Activated naive CD4-positive, alpha-beta T cell treated with anti-CD3 and anti-CD28 coated beads, Interleukin-2, amount 50 U/mL, for 72 hours (primary cell): ENCODE measurements at places on chromosomes 5 and 9. TPM values are rescaled to one million over a fixed set of nuclear protein-coding genes. Genes with fewer than 3 reads are reported as not detected.

Gene AGXT2
- total RNA-seq = not detected

Gene CYLC2
- not detected for total RNA-seq

DNA sequence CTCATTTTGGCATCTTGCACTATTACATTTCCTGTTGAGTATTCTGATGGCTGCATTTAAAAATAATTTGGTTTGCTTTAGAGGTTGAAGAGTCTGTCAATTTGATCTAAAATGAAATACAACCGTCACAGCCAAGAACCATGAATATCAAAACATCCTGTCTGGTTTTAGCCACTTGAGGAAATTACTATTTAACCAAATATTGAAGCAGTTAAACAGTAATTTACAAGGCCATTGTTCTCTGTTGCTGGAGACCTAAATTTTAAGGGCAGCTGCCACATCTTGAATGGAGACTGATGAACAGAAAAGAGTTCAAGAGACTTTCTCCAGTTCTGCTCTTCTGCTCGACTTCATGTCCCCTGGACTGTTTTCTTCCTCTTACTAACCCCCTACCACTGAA, 549.4 kb downstream of the LRRC70 start:
- no peak for DNase-seq

- no peak for DNase-seq
These were observed 62.1 kb downstream of the CYSTM1 start for GRCh38 chr5:140236891-140237598.

- no peak for DNase-seq
These were observed 60.8 kb downstream of the MLLT3 start for GRCh38 chr9:20561531-20561930.

GRCh38 chr5:35038891-35039290, 8.9 kb downstream of the AGXT2 start:
- DNase-seq = no peak

DNA sequence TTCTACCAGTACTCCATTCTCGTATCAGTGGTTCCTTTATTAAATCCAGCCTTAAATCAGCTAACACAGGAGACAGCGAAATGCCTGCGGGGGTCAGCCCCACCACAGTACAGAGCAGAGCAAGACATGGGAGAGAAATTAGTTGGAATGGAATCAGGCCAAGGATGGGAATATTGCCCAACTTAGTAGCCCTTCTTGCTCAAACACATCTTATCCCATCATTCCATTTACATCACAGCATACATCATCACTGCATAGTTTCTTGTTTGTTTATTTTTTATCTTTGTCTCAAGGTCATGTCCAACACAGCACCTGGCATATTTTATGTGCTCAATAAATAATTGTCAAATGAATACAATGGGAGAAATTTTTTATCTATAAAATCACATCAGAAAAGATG, 34.3 kb upstream of the DAB2 start:
- DNase-seq = no peak

DNA sequence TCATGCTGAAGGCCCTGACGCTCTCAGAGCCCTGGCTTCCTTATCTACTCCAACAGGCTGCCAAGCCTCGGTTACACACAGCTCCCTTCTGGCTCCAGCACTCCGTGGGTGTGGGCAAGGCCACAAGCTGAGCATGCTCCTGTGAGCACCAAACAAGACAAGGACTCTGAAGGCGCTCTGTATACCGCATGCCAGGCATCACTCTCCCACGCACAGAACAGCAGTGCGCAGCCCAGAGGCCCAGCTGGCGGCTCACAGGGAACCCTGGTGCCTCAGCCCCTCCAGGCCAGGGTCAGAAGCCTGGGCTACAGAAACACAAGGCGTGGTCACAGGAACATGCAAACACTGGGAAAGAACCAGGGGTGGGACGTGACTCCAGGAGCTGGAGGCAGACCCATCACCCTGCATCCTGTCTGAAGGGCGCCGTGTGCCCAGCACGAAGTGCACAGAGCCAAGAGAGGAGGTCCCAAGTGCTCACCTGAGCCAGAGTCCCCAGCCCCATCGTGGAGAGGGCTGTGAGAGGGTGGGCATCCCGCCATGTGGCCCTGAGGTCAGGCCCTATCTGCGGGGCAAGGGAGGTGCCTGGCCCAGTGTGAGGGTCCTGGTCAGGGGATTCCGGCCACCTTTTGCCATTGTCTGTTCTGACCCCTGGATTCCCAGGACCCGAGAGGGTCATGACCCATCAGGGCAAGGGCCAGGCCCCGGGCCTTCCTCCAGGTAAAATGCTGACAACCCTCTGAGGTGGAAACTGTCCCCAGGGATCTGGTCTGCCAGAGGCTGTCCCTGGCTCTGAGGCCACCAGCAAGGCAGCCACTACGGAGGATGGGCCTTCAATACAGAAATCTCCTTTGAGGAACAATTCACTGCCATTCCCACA, 54.7 kb downstream of the COL23A1 start:
- no peak for DNase-seq

- DNase-seq = no peak
These were observed 757 bp downstream of the SAPCD2 start for GRCh38 chr9:137069508-137070091.

- no peak for DNase-seq
These were observed 4.0 kb downstream of the ST6GALNAC4 start for GRCh38 chr9:127912882-127913281.

DNA sequence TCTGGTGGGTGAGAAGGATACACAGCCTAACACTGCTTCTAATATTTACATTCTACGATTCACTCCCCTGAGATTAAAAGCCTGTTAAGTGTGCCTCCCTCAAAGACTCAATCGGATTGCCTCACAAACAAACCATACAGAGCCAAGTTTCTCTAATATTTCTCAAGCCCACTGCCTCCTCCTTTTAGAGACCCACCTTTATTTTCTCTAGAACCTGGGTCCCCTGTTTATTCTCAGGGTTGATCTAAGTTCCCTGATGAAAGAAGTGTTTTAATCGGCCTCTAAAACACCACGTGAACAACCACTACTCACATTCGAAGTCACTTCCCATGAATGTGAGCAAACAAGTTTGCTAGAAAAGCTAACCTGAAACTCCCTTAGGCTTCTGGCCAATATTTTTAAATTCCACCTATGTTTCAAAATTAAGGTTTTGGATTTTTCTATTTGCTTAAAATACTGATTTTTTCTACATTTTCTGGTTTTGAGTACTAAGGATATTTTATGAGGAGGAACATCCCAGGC, 76.5 kb downstream of the GLIS3 start:
- DNase-seq = no peak

- no peak for DNase-seq
These were observed 41.5 kb downstream of the NIPSNAP3B start for GRCh38 chr9:104805441-104805840.

GRCh38 chr5:109558364-109558763, 131.4 kb upstream of the MAN2A1 start:
- DNase-seq = no peak
